Sciatic nerve (tissue), 2 donors: ENCODE measurements at places on chromosomes 5 and 9. TPM values are rescaled to one million over a fixed set of nuclear protein-coding genes. Genes with fewer than 3 reads are reported as not detected.

Gene LRRC19
- not detected for total RNA-seq

Gene CBY3
- not detected for total RNA-seq

Gene NDUFAF2
- 27.0 TPM for total RNA-seq

Gene PDCD1LG2
- total RNA-seq: 3.0 TPM

Gene FYB1
- 31.3 TPM for total RNA-seq

Gene CCIN
- not detected for total RNA-seq

Gene FUT7
- total RNA-seq: 0.18 TPM

Gene ANKRD55
- not detected for total RNA-seq

Gene PCDHB9
- total RNA-seq: 3.7 TPM

Gene LECT2
- total RNA-seq: not detected

Gene ECSCR
- 32.3 TPM for total RNA-seq

Gene SPOCK1
- total RNA-seq: 52.4 TPM

Gene SHISAL2B
- not detected for total RNA-seq

Gene PCDHGA12
- 12.1 TPM for total RNA-seq

Gene ZNF658
- 9.3 TPM for total RNA-seq

Gene ARL10
- 29.2 TPM for total RNA-seq

Gene HARS2
- 27.1 TPM for total RNA-seq

Gene RELL2
- total RNA-seq: 0.85 TPM

Gene ERGIC1
- 87.3 TPM for total RNA-seq

Gene UBTD2
- total RNA-seq: 29.2 TPM

Gene CREBRF
- total RNA-seq: 56.6 TPM

Gene ZNF366
- total RNA-seq: 8.0 TPM

Gene DNM1
- total RNA-seq: 52.7 TPM

Gene CORO2A
- 3.7 TPM for total RNA-seq

Gene SAP30L
- total RNA-seq: 41.8 TPM

Gene SPINK1
- total RNA-seq: 2.8 TPM
